IMR-90 (cell line): ENCODE measurements at places on chromosomes 13 and 19.

DNA sequence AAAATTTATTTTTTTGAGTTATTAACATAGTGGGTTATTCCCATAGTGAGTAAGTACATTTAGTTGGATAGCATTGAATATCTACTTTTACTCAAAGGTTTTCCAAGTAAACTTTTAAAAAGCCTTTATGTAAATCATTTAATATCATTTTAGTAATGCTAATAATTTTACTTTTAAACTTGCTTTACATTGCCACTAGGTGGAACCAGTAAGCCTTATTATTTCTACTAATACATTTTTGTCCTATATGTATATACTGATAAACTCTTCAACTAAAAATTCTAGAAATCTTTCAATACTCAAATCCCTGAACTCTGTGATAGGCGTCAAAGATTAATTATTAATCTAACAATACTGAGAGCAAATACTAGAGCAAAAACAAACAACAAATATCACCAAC, 1709.2 kb upstream of the PCDH20 start:
- peak; percentile 60 for DNase-seq

GRCh38 chr19:13097463-13098258, 5.0 kb downstream of the LYL1 start:
- DNase-seq = no peak

GRCh38 chr13:20247963-20248362, 15.8 kb upstream of the GJB6 start:
- DNase-seq = no peak

- DNase-seq = peak; percentile 33
Measured at GRCh38 chr19:31424861-31425620, 75.8 kb upstream of the TSHZ3 start.

DNA sequence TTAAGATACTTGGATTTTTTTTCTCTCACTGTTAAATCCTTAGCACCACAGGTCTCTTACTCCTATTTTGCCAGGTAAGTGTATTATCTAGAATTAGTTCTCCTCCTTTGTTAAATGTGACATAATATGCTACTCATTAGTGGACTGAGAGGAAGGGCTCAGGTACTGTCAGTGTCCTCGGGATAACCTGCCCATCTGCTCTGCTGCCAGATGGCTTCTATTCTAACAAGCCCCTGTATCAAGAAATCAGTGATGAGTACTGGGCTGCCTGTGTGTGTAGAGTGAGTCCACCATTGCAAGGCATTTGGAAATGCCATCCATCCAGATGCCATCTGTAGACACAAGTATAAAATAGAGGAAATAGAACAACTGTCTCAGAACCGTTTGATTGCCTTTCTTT, 209.6 kb downstream of the ATP8A2 start:
- no peak for DNase-seq

DNA sequence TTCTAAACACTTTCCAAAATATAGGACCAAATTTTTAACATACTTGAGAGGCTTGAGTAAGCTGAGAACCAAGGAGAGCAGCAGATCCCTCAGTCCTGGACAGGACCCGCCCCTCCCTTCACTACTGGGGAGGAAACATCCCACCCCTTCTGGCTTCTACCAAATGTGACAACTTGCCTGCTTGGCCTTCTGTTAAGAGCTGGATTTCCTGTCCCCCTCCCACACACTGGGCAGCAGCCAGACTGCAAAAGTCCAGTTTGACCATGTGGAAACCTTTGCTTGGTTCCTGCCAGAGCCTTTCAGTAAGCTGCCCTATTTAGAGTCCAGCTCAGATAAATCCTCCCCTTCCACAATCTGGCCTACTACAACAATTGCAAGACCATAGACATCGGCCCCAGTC, 84.3 kb downstream of the FGF14 start:
- DNase-seq = peak; percentile 8

DNA sequence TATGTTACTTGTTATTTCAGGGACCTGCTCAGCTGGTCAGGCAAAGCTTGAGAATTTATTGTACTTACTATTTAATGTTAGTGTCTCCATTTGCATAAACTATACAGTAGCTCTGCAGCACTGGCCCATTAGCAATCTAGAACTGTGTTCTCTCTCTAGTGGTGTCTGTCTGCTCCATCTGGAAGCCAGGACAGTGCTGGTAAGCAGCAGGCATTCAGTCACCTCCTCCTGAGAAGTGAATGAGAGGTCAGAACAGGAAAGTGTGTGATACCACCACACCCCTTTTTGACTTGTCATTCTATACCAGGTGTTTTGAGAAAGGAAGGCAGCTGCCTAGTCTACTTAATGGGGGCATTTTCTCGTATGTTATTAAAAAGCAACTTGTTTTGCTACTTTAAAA, 3.9 kb downstream of the COG3 start:
- no peak for DNase-seq

DNA sequence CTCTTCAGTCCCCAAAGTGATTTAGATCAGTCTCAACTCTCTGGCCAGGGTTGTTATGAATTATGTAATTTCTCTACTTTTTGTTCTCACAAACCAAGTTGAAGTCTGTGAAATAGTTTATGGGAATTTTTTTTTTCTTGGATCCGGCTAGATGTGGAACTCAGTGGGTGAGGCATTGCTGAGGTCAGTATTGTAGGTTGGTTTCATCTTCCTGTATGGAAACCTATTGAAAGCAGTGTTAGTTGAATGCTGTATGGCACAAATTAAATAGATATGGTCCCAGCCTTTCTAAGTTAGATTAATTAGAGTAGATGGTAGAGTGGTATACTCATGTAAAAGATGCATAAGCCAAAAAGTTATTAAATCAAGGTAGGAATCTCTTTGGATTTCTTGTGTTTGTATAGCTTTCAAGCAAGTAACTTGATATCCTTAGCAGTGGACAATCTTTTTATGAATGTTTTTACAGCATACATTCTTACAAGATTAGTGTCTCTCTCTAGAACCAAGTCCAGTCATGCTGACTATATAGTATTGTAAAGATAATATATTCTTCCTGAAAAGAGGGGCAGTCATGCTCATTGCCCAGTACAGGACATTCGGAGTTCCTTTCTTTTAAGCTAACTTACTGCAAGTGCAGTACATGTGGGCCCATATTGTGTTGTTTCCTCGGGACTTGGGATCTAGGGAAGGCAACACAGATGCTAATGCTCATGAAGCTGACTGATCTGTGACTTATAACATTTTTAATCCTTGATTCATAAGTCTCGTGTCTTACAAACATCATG, 2541.1 kb downstream of the PCDH9 start:
- peak; percentile 81 for DNase-seq

GRCh38 chr13:79448413-79448812, 32.5 kb upstream of the NDFIP2 start:
- DNase-seq = peak; percentile 20

GRCh38 chr19:16217716-16218451, 20.2 kb downstream of the AP1M1 start:
- DNase-seq = no peak

- DNase-seq = no peak
Measured at GRCh38 chr13:72390909-72391308, 336.5 kb downstream of the MZT1 start.

- DNase-seq = peak; percentile 11
Measured at GRCh38 chr13:105725887-105726286, 809.6 kb downstream of the EFNB2 start.
